ENCODE measurements at places on chromosomes 6 and 20. TPM values are rescaled to one million over a fixed set of nuclear protein-coding genes. Genes with fewer than 3 reads are reported as not detected.
A peak's percentile ranks its signal among the peaks of the same experiment; 100 is the strongest.

GRCh38 chr6:71310261-71310660 is 21.6 kb downstream of the OGFRL1 start:
- no peaks in the 10 kb centered on the region for H3K36me3 ChIP-seq
- H3K27ac ChIP-seq = no peak overlapping the region
- no peak overlapping the region for H3K4me3 ChIP-seq
- H3K27me3 ChIP-seq = no peaks in the 10 kb centered on the region

Gene MYLK2
- total RNA-seq = 0.11 TPM

- H3K4me1 ChIP-seq = no peaks in the 10 kb centered on the region
- H3K27ac ChIP-seq = no peak overlapping the region
- H3K4me3 ChIP-seq = no peak overlapping the region
- H3K36me3 ChIP-seq = no peaks in the 10 kb centered on the region
Observed at GRCh38 chr6:166691199-166691598, 64.1 kb upstream of the RPS6KA2 start.

- H3K27me3 ChIP-seq = no peaks in the 10 kb centered on the region
- no peak overlapping the region for H3K4me3 ChIP-seq
- no peak overlapping the region for H3K27ac ChIP-seq
- DNase-seq = no peak
- H3K36me3 ChIP-seq = no peaks in the 10 kb centered on the region
Observed at GRCh38 chr6:132695773-132696172, 18.1 kb downstream of the VNN1 start.

GRCh38 chr20:13158369-13158768 is 62.7 kb upstream of the ISM1 start:
- H3K27ac ChIP-seq = no peak overlapping the region
- no peaks in the 10 kb centered on the region for H3K4me1 ChIP-seq
- DNase-seq = no peak
- no peaks in the 10 kb centered on the region for H3K27me3 ChIP-seq
- no peak overlapping the region for H3K4me3 ChIP-seq

Gene PGBD1
- 1.0 TPM for total RNA-seq

GRCh38 chr6:107823047-107823557 is 1.0 kb downstream of the SCML4 start:
- no peak for DNase-seq
- H3K4me1 ChIP-seq = no peaks in the 10 kb centered on the region
- no peak overlapping the region for H3K27ac ChIP-seq

- H3K36me3 ChIP-seq = no peaks in the 10 kb centered on the region
- no peaks in the 10 kb centered on the region for H3K27me3 ChIP-seq
- no peak overlapping the region for H3K27ac ChIP-seq
- no peaks in the 10 kb centered on the region for H3K4me1 ChIP-seq
- no peak overlapping the region for H3K4me3 ChIP-seq
Observed at GRCh38 chr6:148440016-148440415, 97.4 kb downstream of the SASH1 start.

DNA sequence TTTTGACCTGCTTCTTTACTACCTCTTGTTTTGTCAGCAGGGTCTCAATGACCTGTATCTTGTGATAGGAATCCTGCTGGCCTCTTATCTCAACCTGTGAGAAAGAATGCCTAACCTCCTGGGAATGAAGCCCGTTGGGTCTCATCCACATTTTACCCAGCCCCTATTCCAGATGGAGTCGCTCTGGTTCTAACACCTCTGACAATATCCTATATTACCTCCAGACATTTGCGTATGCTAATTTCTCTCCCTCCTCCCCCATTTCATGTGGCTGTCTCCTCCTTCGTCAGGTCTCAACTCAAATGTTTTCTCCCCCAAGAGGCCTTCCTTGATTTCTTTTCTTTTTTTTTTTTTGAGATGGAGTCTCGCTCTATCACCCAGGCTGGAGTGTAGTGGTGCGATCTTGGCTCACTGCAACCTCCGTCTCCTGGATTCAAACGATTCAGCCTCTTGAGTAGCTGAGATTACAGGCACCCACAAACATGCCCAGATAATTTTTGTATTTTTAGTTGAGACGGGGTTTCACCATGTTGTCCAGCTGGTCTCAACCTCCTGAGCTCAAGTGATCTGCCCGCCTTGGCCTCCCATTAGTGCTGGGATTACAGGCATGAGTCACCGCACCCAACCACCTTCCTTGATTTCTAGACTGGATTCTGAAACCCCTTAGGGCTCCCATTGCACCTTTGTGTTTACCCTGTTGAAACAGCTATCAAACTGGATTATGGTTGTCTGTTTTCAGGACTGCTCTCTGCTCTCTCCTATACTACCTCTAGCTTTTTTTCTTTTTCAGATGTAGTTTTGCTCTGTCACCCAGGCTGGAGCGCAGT is 49.5 kb upstream of the B4GALT5 start:
- H3K27ac ChIP-seq = no peak overlapping the region
- H3K4me1 ChIP-seq = peaks cover 3% of the 10 kb centered on the region
- no peak overlapping the region for H3K4me3 ChIP-seq
- H3K27me3 ChIP-seq = no peaks in the 10 kb centered on the region
- no peak for DNase-seq

DNA sequence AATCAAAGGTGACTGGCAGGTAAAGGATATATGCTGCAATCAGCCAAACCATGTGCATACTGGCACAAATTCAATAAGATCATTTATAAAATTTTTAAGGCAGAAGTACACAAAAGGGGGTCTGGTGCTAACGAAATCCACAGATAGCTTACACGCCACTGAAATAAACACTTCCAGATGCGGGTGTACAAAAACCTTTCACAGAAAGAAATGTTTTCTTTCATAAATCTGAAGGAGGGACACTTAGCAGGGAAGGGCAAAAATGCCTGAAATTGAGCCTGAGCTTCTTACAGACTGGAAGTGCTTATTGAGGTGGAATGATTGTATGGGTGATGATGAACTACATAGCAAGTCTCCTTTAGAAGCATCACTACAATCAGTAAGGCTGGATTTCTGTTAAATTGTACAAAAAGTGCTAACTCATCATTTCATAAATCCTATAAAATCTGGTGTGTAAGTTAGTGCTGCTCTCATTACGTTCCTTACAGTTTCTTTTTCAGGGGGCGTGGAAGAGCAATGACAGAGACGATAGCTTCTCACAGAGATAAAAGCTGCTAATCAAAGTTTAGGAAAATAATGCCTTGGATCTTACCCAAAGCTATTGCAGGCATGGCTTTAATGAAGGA is 409.3 kb upstream of the RUNX2 start:
- DNase-seq = no peak
- no peaks in the 10 kb centered on the region for H3K4me1 ChIP-seq
- no peak overlapping the region for H3K4me3 ChIP-seq
- H3K27me3 ChIP-seq = no peaks in the 10 kb centered on the region
- H3K27ac ChIP-seq = no peak overlapping the region

- no peaks in the 10 kb centered on the region for H3K4me1 ChIP-seq
- H3K27me3 ChIP-seq = no peaks in the 10 kb centered on the region
- H3K36me3 ChIP-seq = no peaks in the 10 kb centered on the region
- H3K27ac ChIP-seq = no peak overlapping the region
- no peak overlapping the region for H3K4me3 ChIP-seq
- DNase-seq = no peak
Observed at GRCh38 chr6:140475086-140475485, 1100.6 kb upstream of the CITED2 start.

- no peaks in the 10 kb centered on the region for H3K36me3 ChIP-seq
- no peak overlapping the region for H3K4me3 ChIP-seq
- H3K4me1 ChIP-seq = no peaks in the 10 kb centered on the region
- DNase-seq = peak; percentile 29
- no peak overlapping the region for H3K27ac ChIP-seq
- no peaks in the 10 kb centered on the region for H3K27me3 ChIP-seq
Observed at GRCh38 chr6:154548130-154548830, 37.8 kb upstream of the CNKSR3 start.

- H3K27ac ChIP-seq = no peak overlapping the region
- H3K4me3 ChIP-seq = no peak overlapping the region
- no peaks in the 10 kb centered on the region for H3K27me3 ChIP-seq
- DNase-seq = peak; percentile 43
- H3K4me1 ChIP-seq = no peaks in the 10 kb centered on the region
- no peaks in the 10 kb centered on the region for H3K36me3 ChIP-seq
Observed at GRCh38 chr6:131519670-131520436, 53.2 kb upstream of the ARG1 start.

Data from colonic mucosa (tissue), 4 donors.